ENCODE measurements at places on chromosomes 11 and 22.

- no peak for DNase-seq
Observed at GRCh38 chr11:16814410-16815046, 76.1 kb downstream of the C11orf58 start.

DNA sequence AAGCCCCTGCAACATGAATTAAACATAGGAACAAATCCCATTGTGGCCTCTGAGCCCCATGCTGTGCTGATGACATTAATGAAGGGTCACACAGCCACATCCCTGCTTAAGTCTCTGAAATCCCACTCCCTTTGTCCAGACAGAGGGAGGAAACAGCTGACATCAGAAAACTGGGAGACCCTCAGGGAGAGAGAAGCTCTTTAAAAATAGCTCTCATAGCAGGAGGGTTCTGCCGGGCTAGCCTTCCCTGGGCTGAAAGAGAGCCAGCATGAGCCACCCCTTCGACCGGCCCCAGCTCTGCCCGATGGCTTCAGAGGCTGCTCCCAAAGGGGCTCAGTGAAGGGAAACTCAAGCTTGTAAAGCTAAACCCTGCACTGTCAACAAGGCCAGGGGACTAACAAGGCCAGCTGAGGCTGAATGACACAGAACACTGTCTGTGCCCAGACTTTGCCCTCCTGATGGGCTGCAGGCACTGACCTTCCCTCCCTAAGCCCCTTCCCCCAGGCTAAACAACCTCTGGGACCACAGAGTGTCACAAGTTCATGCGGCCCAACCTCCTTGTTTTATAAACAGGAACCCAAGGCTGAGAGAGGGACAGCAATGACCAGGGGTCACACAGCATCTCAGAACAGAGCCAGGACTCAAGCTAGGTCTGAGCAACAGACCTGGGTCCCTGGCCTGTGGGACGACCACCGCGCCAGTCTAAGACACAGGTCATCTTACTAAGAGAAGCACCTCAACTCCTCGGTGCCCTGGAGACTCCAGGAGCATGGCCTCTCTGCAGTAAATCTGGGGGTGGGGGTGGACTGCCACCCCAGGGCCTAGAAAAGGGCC lies 163.8 kb downstream of the CHST1 start:
- no peak for DNase-seq

- no peak for DNase-seq
Observed at GRCh38 chr11:72451831-72452376, 17.6 kb upstream of the CLPB start.

GRCh38 chr22:48173061-48173772 lies 1410.8 kb downstream of the TBC1D22A start:
- no peak for DNase-seq

- no peak for DNase-seq
Observed at GRCh38 chr11:75626889-75627529, 41.8 kb downstream of the MAP6 start.

DNA sequence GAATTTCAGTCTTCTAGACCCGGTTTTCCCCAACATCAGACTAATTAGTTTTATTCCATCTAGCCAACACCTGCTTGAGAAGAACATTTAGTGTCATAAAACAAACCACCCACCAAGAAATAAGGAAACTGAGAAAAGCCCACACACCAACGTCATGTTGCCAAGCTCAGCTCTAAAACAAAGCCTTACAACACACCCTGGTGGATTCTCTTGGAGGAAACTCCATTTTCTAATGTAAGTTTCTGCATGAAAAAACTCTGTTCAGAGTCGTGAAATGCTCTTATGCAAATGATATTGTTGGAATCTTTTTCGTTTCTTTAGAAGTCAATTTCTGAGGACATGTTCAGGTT lies 105.0 kb upstream of the RAG2 start:
- DNase-seq: no peak

DNA sequence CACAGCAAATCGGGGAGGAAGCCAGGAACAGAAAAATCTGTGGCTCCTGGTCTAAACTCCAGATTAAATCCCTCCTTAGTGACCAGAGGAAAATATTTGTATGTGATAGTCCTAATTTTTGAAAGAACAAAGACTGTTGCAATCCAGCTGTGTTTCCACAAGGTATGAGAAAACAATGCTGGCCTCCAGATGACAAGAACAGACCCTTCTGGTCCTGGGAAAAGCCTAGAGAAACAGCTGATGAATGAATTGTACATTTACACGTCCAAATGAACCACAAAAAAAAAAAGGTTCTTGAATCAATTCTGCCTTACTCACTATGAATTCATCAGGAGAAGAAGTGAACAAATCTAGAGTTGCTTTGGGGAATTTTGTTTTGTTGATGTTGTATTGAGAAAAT lies 63.7 kb downstream of the ETS1 start:
- DNase-seq: no peak

- no peak for DNase-seq
Observed at GRCh38 chr11:92866679-92867282, 102.7 kb upstream of the MTNR1B start.

GRCh38 chr11:59291228-59291627 lies 67.5 kb upstream of the OR5AN1 start:
- DNase-seq: no peak

DNA sequence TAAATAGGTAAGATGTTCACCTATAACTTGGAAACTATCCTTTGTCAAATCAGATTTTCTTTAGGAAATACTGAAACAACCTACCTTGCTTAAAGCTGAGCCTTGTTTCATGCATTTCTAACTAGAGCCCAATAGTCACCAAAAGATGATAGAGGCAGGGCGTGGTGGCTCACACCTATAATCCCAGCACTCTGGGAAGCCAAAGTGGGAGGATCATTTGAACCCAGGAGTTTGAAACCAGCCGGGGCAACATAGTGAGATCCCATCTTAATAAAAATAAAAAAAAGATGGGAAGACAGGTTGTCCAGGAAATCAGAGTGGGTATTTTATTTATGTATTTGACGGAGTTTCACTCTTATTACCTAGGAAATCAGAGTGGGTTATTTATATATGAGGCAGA lies 38.3 kb downstream of the DDX6 start:
- DNase-seq: no peak
